ENCODE measurements at places on chromosomes 3 and 15. TPM values are rescaled to one million over a fixed set of nuclear protein-coding genes. Genes with fewer than 3 reads are reported as not detected.

The LNP1 gene
- total RNA-seq, result 2.3 TPM

DNA sequence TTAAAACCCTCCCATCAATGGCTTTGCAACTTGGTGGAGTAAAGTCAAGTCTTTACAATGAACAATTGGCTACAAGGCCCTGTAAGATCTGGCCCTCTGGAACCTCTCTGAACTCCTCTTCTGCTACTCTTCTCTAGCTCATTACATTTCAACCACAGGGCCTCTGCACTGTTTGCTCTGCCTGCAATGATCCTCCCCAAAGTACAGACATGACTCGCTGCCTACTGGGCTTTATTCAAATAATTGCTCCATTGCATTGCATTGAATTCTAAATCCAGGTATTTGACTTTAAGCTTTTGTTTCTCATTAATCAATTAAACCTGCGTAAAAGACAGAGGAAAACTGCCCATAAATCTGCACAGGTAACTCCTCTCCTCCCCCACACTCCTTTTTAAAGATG, 96.7 kb downstream of the CD47 start:
- DNase-seq, result no peak

The PAK6 gene
- 17.7 TPM for total RNA-seq

DNA sequence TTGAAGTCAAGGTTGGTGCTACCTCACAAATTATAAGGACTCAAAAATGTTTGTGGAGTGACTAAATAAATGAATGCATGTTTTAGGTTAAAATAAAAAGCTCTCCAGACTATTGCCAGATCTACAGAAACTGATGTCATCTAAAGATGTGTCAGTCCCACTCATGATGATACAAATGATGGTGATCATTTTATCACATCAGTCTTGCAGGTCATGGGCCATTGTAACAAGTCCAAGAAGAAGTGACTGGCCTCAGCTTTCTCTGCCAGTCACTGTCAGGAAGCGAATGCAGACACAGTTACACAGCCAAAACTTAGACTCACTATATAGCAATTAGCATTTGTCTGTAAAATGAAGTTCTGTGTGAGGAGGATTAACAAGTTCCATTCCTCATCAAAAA, 18.5 kb downstream of the ATP8B4 start:
- DNase-seq, result no peak

GRCh38 chr15:50891159-50891558, 17.3 kb upstream of the AP4E1 start:
- no peak for DNase-seq

DNA sequence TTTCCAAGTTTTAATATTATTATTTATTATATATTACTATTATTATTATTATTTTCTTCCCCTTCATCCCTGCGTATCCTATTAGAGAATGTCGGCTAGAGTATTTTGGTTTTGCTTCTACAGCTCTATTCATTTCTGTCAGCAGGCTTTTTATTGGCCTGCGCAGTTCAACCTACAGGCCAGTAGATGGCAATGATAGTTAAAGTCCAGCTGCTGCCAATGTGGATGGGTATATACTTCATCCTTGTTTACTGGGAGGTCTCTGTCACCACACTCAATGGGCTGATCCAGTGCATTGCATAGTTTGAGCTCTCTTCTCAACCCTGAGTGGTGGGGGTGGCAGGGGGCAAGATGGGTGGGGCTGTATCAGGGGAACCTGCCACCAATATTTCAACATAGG, 799.8 kb downstream of the NSUN3 start:
- DNase-seq, result no peak

- peak; percentile 21 for DNase-seq
These were observed 139.7 kb downstream of the STAG1 start for GRCh38 chr3:136612512-136612911.

- DNase-seq, result peak; percentile 12
These were observed 268.7 kb upstream of the THRB start for GRCh38 chr3:24763393-24763792.

- no peak for DNase-seq
These were observed 32.4 kb upstream of the SLC6A6 start for GRCh38 chr3:14369675-14370669.

DNA sequence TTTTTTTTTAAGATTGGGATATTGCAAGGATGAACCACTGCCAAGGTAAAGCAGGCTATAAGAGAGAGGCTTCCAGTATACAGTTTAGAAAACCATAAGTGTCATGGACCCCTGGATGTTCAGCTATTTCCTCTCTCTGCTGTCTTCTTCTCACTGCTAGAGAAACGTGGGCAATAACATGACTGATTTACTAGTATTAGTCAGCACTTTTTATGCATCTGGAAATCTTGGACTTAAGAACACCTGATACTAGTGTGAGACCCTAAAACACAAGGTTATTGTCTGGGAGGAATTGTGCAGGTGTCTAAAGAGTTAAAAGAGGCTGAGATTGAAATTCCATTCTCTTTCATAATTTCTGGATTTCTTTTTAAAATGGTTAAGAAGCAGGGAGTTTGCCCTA, 460.6 kb upstream of the MCTP2 start:
- DNase-seq, result no peak

- DNase-seq, result no peak
These were observed 42.0 kb upstream of the SPTSSB start for GRCh38 chr3:161413127-161413854.

DNA sequence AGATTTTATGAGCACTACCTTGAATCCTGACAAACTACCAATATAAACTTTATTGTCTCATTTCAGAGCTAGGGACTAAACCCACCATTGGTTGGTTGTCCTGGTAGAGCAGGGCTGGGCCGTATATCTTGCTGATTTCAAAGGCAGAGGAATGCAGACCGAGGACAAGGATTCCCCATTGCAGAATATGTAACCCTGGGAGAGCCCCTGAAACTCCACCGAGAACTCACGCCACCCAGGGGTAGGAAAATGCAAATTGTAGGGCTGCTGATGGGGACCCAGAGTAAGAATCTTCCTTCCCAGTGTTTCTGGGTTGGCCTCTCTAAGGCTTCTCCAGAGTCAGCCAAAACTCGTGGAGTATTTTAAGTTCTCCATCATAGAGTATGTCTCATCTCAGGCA, 235.3 kb downstream of the ABHD5 start:
- DNase-seq, result no peak

The DPPA2 gene
- total RNA-seq, result not detected

DNA sequence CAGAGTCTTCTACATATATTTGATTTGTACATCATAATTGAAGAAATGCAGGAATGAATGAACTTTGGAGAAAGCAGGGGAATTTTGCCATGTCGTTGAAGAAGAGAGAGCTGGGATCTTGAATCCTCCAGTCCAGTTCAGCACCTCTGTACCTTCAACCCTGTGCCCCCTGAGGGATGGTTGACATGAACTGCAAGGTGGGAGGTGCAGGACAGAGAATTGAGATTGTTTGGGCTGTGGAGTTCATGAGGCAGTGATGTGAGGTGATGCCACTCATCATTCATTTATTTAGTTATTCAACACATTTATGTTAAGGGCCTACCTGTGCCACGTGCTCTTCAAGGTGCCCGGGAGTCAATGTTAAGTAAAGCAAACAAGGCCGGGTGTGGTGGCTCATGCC, 104.6 kb downstream of the ARNT2 start:
- DNase-seq, result no peak

GRCh38 chr3:194119831-194120590, 15.9 kb upstream of the HES1 start:
- DNase-seq, result no peak

- DNase-seq, result no peak
These were observed 88.2 kb downstream of the FAIM start for GRCh38 chr3:138696666-138697370.

GRCh38 chr3:186414735-186415419, 52.8 kb upstream of the DGKG start:
- DNase-seq, result no peak

The NPAP1 gene
- not detected for total RNA-seq

DNA sequence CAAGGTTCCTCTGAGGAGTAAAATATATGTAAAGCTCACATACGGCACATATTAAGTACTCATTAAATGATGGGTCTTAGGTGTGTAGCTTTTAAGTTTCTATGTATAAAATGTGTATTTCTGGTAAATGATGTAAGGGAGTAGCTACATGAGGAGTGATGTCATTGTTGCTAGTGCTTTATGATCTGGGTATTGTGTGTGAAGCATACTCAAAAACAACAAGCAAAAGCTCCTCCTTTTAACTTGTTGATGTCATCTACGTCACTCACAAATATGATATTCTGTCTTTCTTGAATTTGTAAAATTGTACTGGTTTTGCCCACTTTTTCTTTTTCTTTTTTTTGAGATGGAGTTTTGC, 1.4 kb upstream of the HERC1 start:
- no peak for DNase-seq

- DNase-seq, result no peak
These were observed 63.9 kb downstream of the TGFBR2 start for GRCh38 chr3:30670292-30670691.

The MYL3 gene
- total RNA-seq, result 0.54 TPM

- DNase-seq, result no peak
These were observed 59.5 kb upstream of the TIPARP start for GRCh38 chr3:156614642-156615511.

GRCh38 chr15:65323071-65323511, 18.6 kb downstream of the RNU5B-1 start:
- no peak for DNase-seq

- DNase-seq, result no peak
These were observed 4.3 kb downstream of the NRROS start for GRCh38 chr3:196643761-196644160.

The PLD1 gene
- 7.2 TPM for total RNA-seq

GRCh38 chr3:112675349-112675748, 34.4 kb upstream of the CCDC80 start:
- DNase-seq, result no peak

GRCh38 chr3:14344351-14344750, 58.1 kb upstream of the SLC6A6 start:
- DNase-seq, result no peak

GRCh38 chr3:17320266-17320665, 422.2 kb downstream of the TBC1D5 start:
- no peak for DNase-seq

- no peak for DNase-seq
These were observed 14.1 kb upstream of the CA12 start for GRCh38 chr15:63395730-63396151.

DNA sequence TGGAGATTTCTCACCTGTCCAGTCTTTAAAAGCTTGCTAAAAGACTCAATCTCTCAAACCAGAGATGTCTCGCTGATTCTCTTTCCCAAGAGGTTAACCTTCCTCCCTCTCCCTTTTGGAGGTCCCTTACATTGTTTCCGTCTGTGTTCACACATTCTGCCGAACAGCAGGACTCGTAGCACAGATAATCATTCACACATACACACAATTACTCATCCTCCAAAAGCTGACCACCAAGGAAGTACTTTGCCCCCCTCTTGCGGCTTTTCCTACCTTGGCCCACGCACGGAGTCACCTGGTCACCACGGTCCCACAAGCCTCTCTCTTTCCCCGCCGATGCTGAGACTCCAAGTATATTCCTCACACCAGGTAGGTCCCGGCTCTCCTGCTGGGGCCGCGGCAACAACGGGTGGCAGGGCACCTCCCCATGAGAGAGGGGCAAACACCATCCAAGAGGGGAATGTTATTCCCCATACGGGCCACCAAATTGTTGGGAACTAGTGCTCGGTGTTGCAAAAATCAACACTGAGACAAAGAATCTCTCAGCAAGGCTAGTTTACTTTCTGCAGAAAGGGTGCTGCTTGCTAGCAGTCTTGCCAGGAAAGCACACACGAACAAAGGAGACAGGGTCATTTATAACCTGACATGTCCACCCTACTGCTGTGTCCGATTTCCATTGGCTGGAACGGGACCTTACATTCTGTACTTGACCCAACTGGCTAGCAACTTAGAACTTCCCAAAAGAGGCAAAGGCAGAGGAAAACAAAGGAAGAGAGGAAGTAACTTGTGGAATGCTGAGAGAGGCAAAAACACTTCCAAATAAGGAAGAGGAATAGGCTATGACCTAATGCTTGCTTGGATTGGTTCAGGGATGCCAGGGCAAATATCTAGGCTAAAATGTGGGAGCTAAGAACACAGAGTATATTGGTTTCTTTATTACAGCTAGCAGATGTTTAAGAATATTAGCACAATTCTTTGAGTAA, 102.1 kb upstream of the NECTIN3 start:
- no peak for DNase-seq

DNA sequence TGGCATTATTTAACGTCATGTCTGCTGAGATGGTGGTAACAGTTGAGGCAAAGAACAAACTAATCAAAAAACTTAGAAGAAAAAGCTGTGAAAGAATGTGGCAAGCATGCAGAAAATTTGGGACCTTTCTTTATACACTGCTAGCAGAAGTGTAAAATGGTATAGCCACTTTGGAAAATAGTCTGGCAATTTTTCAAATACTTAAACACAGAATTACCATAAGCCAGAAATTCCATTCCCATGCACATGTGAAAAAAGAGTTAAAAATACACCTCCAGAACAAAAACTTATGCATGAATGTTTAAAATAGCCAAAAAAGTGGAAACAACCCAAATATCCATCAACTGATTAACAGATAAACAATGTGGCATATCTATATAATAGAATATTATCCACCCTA, 613.3 kb downstream of the TBL1XR1 start:
- DNase-seq, result no peak

- DNase-seq, result no peak
These were observed 453 bp downstream of the ZDHHC23 start for GRCh38 chr3:113948015-113948917.

- DNase-seq, result no peak
These were observed 71.0 kb downstream of the SOX14 start for GRCh38 chr3:137835096-137835495.

The SLC9C1 gene
- total RNA-seq, result 2.2 TPM

The LINGO1 gene
- 1.2 TPM for total RNA-seq

The ANP32A gene
- total RNA-seq, result 50.9 TPM

The SLC2A2 gene
- not detected for total RNA-seq

- no peak for DNase-seq
These were observed 84.9 kb upstream of the BCL6 start for GRCh38 chr3:187830181-187830580.

DNA sequence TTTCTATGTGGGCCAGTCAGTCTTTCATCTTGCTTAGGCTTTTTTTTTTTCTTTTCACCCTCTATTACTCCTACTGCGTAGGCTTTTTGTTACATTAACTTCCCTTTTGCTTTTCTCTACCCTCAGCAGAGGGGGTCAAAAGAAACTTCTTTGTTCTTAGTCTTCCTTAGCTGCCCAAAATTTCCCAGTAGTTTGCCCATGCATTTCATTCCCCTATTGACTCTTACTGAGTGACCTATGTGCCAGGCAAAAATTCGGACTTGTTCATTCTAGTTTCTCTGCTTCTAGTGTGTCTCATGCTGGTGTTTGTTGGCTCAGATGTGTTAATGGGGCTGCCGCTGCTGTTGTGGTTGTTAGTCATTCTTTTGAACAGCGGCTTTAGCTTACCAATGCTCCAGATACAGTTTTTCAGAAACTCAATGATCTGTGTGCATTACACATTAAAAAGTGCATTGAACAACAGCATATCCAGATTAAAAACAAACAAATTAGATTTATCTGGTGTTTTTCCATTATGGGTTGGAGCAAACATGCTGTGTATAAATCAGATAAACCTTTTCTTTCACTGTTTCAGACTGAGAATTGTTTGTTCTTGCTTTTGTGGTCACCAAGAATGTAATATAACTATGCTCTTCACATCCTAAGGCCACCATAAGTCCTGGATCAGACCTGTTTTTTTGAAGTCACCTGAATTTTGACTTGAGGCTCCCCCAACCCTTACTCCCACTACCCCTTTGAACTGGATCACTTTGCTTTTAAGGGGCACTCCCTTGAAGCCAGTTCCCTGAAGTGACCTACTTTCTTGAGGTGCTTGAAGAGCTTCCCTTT, 43.1 kb downstream of the PDE8A start:
- DNase-seq, result peak; percentile 53

The NCK1 gene
- total RNA-seq, result 25.7 TPM

The TGM5 gene
- not detected for total RNA-seq

The BLM gene
- total RNA-seq, result 5.0 TPM

All from kidney epithelial cell (primary cell).